Activated B cell treated with CpG ODN at 0.5 μM for 24 hours (primary cell): ENCODE measurements at places on chromosomes 2 and 18. TPM values are rescaled to one million over a fixed set of nuclear protein-coding genes. Genes with fewer than 3 reads are reported as not detected.
A peak's percentile ranks its signal among the peaks of the same experiment; 100 is the strongest.

DNA sequence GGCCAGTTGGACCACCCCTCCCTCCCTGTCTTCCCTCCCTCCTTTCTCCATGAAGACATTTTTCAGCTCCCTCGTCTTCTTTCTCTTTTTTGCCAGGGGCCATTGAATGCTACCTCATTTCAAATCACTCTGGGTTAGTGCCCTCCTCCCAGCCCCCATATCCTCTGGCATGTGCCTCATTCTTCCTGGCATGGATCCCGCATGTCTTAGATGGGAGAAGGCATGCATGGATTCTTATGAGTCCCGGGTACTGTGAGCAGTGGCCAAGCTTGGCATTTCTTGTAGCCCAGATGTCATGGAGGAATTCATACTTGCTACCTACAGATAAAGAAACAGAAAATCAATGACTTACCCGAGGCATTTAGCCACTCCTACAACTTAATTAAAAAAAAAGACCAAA lies 9.0 kb upstream of the HAAO start:
- no peak for DNase-seq
- H3K36me3 ChIP-seq, result no peaks in the 10 kb centered on the region
- no peak overlapping the region for H3K27ac ChIP-seq
- no peaks in the 10 kb centered on the region for H3K27me3 ChIP-seq
- H3K4me3 ChIP-seq, result no peak overlapping the region

DNA sequence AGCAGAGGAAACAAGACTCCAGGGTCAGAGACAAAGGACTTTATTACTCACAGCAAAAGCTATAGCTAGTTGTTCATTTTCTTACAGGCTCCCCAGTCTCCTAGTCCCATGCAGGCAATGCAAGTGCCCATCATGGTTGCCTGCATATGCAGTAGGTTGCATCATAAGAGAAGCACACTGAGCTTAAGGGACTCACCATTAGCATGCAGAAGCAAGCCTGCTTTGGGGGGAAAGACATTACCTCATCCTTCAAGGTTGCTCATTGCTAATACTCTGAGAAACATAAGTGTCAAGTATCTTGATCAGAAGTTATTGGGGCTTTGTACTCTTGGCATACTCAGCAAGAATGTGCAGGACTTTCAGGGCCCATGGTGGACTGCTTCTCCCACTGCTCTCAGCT lies 114.6 kb upstream of the CCDC68 start:
- H3K4me3 ChIP-seq, result no peak overlapping the region
- no peak overlapping the region for H3K27ac ChIP-seq
- DNase-seq, result no peak

DNA sequence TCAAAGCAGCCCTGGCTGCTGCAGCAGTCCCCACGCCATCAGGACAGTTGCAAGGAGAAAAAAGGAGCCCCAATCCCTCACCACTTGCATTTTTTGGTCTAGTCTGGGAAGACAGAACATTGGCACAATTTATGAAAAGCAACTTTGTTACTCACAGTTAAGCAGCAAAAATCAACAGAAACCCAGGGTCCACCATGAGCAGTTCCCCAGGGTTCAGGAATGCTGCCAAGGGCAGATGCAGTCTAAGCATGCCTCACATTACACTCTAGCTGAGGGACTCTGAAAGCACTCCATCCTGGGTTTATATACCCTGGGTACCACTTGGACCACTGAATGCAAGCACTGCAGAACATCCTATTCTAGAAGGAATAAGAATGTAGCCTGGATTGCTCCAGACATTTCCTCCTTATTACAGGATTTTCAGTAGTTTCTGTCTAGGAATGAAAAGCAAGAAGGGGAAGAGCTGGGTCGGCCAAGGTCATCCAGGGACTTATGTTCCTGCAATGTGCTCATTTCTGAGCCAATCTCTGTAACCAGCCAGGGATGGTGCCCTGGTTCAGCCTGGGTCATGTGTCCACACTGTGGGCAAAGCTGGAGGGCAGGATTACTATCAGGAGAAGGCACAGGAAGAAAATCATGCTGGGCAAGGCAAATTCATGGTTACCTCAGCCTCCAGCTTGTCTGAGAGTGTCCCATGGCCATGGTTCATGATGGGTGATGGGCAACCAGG lies 19.5 kb upstream of the TMEM163 start:
- no peak for DNase-seq
- no peaks in the 10 kb centered on the region for H3K36me3 ChIP-seq
- H3K27me3 ChIP-seq, result no peaks in the 10 kb centered on the region
- H3K4me1 ChIP-seq, result peaks cover 72% of the 10 kb centered on the region
- peak overlapping the region; percentile 48 for H3K4me3 ChIP-seq

GRCh38 chr2:158024288-158024898 lies 77.3 kb upstream of the UPP2 start:
- no peaks in the 10 kb centered on the region for H3K4me1 ChIP-seq
- H3K27me3 ChIP-seq, result no peaks in the 10 kb centered on the region
- DNase-seq, result no peak
- no peaks in the 10 kb centered on the region for H3K36me3 ChIP-seq

- DNase-seq, result no peak
- no peaks in the 10 kb centered on the region for H3K36me3 ChIP-seq
- no peak overlapping the region for H3K4me3 ChIP-seq
- no peak overlapping the region for H3K27ac ChIP-seq
These were observed 125.5 kb downstream of the WDSUB1 start for GRCh38 chr2:159160954-159161353.

- no peak overlapping the region for H3K27ac ChIP-seq
- no peak for DNase-seq
- no peaks in the 10 kb centered on the region for H3K36me3 ChIP-seq
These were observed 240.7 kb downstream of the NRXN1 start for GRCh38 chr2:50791271-50791670.

DNA sequence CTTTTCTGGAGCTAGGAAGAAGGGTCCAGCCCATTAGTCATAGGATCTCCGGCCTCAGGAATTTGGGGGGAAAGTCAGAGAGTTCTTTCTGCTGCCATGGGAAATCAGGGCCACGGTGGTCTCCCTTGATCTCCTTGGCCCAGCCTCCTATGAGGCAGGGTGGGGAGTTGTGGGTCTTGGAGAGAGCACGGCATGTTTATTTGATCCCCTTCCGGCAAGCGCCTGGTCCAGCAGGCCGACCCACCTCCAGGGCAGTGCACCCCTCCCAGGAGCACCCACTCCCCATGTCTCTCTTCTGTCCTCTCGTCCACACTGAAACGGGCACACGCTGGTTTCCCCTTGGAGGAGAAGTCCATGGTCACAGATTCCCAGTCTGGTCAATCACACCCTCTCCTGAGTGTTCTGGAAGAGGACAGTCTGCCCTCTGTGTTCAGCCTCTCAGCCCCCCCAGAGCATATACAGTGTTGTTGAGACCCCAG lies 464.6 kb upstream of the HS6ST1 start:
- peaks cover 3% of the 10 kb centered on the region for H3K27me3 ChIP-seq
- H3K4me1 ChIP-seq, result no peaks in the 10 kb centered on the region

- no peaks in the 10 kb centered on the region for H3K4me1 ChIP-seq
- H3K27me3 ChIP-seq, result peaks cover 4% of the 10 kb centered on the region
- no peak overlapping the region for H3K27ac ChIP-seq
- no peaks in the 10 kb centered on the region for H3K36me3 ChIP-seq
These were observed 52.1 kb upstream of the DTNA start for GRCh38 chr18:34657860-34658500.

- no peaks in the 10 kb centered on the region for H3K4me1 ChIP-seq
- H3K36me3 ChIP-seq, result peaks cover 83% of the 10 kb centered on the region
- DNase-seq, result no peak
- no peak overlapping the region for H3K4me3 ChIP-seq
- H3K27me3 ChIP-seq, result no peaks in the 10 kb centered on the region
These were observed 71.1 kb upstream of the TFCP2L1 start for GRCh38 chr2:121356058-121356640.

GRCh38 chr2:209331291-209331844 lies 92.5 kb upstream of the MAP2 start:
- no peak overlapping the region for H3K27ac ChIP-seq
- H3K4me1 ChIP-seq, result no peaks in the 10 kb centered on the region
- H3K4me3 ChIP-seq, result no peak overlapping the region
- H3K27me3 ChIP-seq, result no peaks in the 10 kb centered on the region

GRCh38 chr2:31163011-31163539 lies 24.8 kb upstream of the GALNT14 start:
- H3K4me1 ChIP-seq, result peaks cover 8% of the 10 kb centered on the region
- no peaks in the 10 kb centered on the region for H3K36me3 ChIP-seq
- no peak overlapping the region for H3K4me3 ChIP-seq
- no peaks in the 10 kb centered on the region for H3K27me3 ChIP-seq
- no peak for DNase-seq

- no peak overlapping the region for H3K4me3 ChIP-seq
- H3K27me3 ChIP-seq, result peaks cover 6% of the 10 kb centered on the region
- H3K4me1 ChIP-seq, result no peaks in the 10 kb centered on the region
- no peak for DNase-seq
- no peaks in the 10 kb centered on the region for H3K36me3 ChIP-seq
These were observed 101.0 kb upstream of the RNF152 start for GRCh38 chr18:61993831-61994230.

DNA sequence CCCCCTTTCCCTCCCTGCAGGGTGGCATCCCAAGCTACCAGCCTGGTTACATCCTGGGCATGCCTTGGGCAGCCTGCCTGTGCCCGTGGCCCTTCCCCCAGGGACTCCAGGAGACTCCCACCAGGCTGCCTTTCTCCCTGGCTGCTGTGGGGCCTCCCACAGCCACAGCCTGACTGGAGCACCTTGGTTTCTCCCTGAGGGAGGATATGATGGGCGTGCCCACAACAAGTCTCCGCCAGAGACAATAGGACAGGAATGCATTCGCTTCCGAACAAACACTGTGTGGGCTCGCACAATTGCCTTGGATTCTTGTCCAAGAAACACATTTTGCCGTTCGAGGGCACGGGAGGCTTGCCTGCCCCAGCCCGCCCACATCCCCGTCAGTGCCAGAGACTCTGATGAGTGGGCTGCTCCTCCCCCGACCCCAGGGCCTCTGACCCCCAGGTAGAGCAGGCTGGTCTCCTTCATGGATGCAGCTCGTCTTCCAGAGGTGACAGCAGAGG lies 102.1 kb downstream of the SMAD7 start:
- H3K36me3 ChIP-seq, result no peaks in the 10 kb centered on the region
- no peaks in the 10 kb centered on the region for H3K27me3 ChIP-seq
- no peak overlapping the region for H3K27ac ChIP-seq
- DNase-seq, result no peak
- peaks cover 5% of the 10 kb centered on the region for H3K4me1 ChIP-seq

DNA sequence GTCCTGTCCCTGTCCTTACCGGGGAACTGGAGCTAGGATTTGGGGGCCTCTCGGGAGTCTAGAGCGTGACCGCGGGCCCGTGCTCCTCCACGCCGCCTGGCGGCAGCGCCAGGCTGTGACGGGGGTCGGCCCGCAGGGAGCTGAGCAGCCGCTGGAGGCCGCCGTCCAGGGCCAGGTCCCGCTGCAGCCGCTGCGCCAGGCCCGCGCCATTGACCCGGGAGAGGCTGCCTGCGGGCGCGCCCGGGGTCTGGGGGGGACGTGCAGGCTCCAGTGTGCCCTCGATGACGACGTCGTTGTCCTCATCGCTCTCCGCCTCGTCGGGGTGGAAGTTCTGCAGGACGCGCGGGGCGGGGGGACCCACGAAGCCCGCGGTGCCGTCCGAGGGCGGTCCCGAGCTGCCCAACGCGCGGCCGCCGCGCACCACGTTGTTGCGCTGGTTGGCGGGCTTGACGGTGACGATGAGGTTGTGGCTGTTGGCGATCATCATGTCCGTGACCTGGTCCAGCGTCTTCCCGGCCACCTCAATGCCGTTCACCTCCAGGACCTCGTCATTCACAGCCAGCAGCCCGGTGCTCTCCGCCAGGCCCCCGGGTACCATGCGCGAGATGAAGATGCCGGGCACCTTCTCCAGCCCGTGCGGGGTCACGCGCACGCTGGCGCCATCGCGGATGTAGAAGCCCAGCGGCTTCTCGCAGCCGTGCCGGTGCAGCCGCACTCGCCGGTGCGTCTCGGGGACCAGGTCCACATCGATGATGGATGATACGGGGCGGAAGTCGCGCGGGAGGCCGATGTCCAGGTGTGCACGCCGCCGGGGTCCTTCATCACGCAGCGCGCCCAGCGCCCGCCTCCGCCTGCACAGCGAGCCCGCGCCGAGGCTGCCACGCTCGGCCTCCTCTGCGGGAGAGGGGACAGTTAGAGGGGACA lies 50.9 kb downstream of the ADNP2 start:
- no peak overlapping the region for H3K4me3 ChIP-seq
- DNase-seq, result no peak
- H3K4me1 ChIP-seq, result peaks cover 3% of the 10 kb centered on the region
- H3K36me3 ChIP-seq, result no peaks in the 10 kb centered on the region

GRCh38 chr18:3624935-3625741 lies 175.2 kb downstream of the TGIF1 start:
- H3K27ac ChIP-seq, result peak overlapping the region; percentile 64
- DNase-seq, result no peak
- peaks cover 17% of the 10 kb centered on the region for H3K4me1 ChIP-seq

The IL36A gene
- not detected in 2 replicates for total RNA-seq

The PLGLB2 gene
- 2.5 and 2.8 TPM in 2 replicates for total RNA-seq

The NCL gene
- 693 and 761 TPM in 2 replicates for total RNA-seq

The AFF3 gene
- total RNA-seq, result 228 and 271 TPM in 2 replicates

The RESP18 gene
- total RNA-seq, result not detected in 2 replicates

The ABCB11 gene
- 0.05 TPM in 1 of 2 replicates, not detected in the other for total RNA-seq

The DIPK1C gene
- total RNA-seq, result not detected in 2 replicates

The VWA3B gene
- not detected in 2 replicates for total RNA-seq

The REEP1 gene
- total RNA-seq, result not detected in 2 replicates

The TLX2 gene
- not detected in 2 replicates for total RNA-seq

The PAX8 gene
- 0.39 and 0.71 TPM in 2 replicates for total RNA-seq

The SLC23A3 gene
- 4.5 and 4.9 TPM in 2 replicates for total RNA-seq

The BMP10 gene
- total RNA-seq, result not detected in 2 replicates
